Suprapubic skin (tissue), 4 donors: ENCODE measurements at places on chromosomes 3 and 15. TPM values are rescaled to one million over a fixed set of nuclear protein-coding genes. Genes with fewer than 3 reads are reported as not detected.

CHRM5 gene
- total RNA-seq, result not detected

TXNRD3 gene
- total RNA-seq, result 8.9 TPM

GRCh38 chr3:119695480-119695879 is 7.3 kb upstream of the CFAP91 start:
- no peaks in the 10 kb centered on the region for H3K27me3 ChIP-seq
- H3K4me3 ChIP-seq, result no peak overlapping the region
- DNase-seq, result no peak
- H3K4me1 ChIP-seq, result no peaks in the 10 kb centered on the region
- H3K27ac ChIP-seq, result no peak overlapping the region

DNA sequence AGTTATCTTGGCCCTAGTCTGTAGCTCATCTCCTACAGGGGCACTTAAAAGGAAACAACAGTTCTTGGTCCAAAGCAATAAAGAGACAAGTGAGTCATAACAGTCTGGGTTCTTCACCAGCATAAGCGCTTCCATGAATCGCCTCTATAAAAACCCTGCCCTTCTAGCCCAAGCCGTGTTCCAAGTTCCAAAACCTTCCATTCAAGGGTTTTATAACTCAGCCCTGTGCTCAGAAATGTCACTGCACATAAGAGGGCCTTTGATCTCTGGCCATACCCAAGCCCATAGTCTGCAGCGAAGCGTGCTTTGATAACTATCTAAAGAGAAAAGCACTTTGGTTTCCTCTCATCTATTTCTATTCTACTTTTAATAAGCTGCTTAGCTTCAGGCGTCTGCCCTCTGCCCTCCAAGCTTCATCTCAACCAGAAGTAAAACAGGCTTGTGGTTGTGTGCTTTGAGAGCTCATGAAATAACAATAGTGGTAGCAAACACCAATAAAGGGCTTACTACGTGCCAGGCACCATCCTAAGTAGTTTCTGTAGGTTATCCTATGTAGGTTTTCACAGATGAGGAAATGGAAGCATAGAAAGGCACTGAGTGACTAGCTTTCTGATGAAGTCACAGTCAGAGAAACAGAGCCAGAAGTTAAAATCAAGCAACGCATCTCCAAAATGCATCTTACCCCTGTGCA is 64.0 kb upstream of the AKAP13 start:
- no peak for DNase-seq
- no peaks in the 10 kb centered on the region for H3K36me3 ChIP-seq
- peaks cover 7% of the 10 kb centered on the region for H3K4me1 ChIP-seq
- H3K27me3 ChIP-seq, result no peaks in the 10 kb centered on the region
- no peak overlapping the region for H3K27ac ChIP-seq

GRCh38 chr15:50247819-50248655 is 17.5 kb downstream of the HDC start:
- no peaks in the 10 kb centered on the region for H3K36me3 ChIP-seq
- DNase-seq, result no peak
- no peak overlapping the region for H3K27ac ChIP-seq
- H3K27me3 ChIP-seq, result no peaks in the 10 kb centered on the region
- H3K4me3 ChIP-seq, result no peak overlapping the region

DNA sequence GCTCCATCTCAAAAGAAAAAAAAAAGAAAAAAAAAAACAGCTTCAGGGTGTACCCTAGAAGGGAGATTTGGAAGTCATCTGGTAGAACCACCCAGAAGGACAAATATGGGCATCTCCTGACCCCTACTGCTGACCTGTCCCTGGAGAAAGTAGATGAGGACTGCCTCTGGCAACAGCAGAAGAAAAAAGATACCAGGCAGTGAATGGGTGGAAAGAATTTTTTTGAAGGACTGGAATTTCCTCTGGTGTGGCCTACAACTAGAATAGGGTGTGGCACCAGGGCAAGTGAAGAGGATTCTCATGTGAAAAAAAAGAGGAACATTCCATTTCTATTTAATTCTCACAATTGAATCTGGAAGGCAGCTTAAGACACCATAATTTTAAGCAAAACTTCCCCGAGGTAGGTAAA is 3.1 kb downstream of the ANXA2 start:
- H3K4me1 ChIP-seq, result peaks cover 79% of the 10 kb centered on the region
- H3K27me3 ChIP-seq, result no peaks in the 10 kb centered on the region
- peak overlapping the region; percentile 96 for H3K4me3 ChIP-seq
- H3K36me3 ChIP-seq, result peaks cover 3% of the 10 kb centered on the region

DNA sequence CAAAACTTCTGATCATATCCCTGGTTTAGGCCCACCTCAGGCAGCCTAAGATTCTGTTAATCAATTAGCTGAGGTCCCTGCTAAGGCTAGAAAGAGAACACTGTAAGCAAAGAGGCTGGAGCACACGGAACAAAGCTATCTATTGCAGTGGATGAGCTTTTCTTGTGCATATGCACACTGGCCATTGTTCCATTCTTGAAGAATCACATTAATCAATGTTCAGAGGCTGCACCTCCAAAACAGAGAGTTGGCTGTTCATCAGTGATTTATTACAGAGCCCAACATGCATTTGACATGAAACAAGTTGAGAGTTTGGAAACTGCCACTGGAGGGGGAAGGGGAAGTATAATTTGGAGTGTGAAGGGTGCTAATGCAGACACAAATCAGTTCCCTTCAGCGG is 873.0 kb downstream of the ROBO1 start:
- no peak for DNase-seq
- H3K36me3 ChIP-seq, result no peaks in the 10 kb centered on the region
- H3K4me1 ChIP-seq, result peaks cover 2% of the 10 kb centered on the region
- no peak overlapping the region for H3K4me3 ChIP-seq

- no peaks in the 10 kb centered on the region for H3K36me3 ChIP-seq
- no peaks in the 10 kb centered on the region for H3K4me1 ChIP-seq
- H3K27ac ChIP-seq, result no peak overlapping the region
- no peak for DNase-seq
Observed at GRCh38 chr3:153901991-153902390, 219.2 kb upstream of the ARHGEF26 start.

- no peak overlapping the region for H3K4me3 ChIP-seq
- no peaks in the 10 kb centered on the region for H3K36me3 ChIP-seq
- no peak for DNase-seq
- H3K27ac ChIP-seq, result no peak overlapping the region
- no peaks in the 10 kb centered on the region for H3K27me3 ChIP-seq
Observed at GRCh38 chr3:73175698-73176097, 114.2 kb downstream of the EBLN2 start.
